ENCODE measurements at places on chromosomes 2 and 18.

DNA sequence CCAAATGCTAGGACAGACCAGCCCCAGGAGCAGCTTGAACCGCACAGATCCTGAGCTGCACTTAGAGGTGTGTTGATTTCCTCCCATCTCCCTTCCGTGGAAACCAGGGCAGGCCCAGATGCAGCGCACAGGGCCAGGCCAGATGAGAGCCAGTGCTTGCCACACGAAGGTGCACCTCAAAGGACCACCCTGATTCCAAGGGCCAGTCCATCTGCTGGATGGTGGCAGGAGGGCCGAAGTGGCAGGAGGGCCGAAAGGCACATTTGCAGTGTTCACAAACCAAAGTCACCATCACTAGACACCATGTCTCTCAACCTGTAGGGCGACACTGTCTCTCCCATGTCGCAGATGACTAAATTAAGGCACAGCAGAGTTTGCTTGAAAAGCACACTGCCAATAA, 370.7 kb upstream of the MYT1L start:
- no peak for DNase-seq

- DNase-seq: no peak
Measured at GRCh38 chr18:46373131-46373530, 268.9 kb downstream of the HAUS1 start.

DNA sequence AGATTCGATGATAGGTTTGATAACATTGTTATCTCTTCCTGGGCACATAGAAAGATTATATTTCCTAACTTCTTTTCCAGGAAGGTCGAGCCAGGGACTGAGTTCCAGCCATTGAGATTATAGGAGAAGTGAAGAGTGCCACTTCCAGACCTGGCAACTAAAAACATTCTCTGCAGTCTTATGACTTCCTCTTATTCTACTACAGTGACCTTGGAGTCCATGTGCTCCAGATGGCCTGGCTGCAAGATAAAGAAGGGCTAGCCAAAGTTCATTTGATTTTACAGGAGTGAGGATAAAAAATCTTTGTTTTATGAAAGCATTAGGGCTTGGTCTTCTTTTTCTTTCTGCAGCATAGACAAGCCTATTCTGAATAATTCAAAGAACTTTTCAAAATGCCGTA, 363.0 kb downstream of the FSIP2 start:
- no peak for DNase-seq

GRCh38 chr2:127685410-127686080, 10.2 kb upstream of the LIMS2 start:
- DNase-seq: no peak

DNA sequence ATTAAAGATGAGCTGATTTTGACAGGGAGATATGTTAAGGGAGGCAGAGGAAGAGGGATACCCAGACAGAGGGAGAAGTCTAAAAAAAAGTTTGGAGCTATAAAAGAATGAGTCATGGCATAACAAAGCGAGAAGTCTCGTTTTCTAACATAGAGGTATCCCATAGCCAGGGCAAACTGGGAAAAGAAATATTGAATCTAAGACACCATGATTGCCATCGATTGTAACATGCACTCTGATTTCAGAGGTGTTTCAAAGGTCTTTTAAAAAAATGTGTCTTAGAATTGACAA, 110.7 kb downstream of the MDH1 start:
- no peak for DNase-seq

- DNase-seq: no peak
Measured at GRCh38 chr18:3972291-3972930, 482.7 kb downstream of the DLGAP1 start.

DNA sequence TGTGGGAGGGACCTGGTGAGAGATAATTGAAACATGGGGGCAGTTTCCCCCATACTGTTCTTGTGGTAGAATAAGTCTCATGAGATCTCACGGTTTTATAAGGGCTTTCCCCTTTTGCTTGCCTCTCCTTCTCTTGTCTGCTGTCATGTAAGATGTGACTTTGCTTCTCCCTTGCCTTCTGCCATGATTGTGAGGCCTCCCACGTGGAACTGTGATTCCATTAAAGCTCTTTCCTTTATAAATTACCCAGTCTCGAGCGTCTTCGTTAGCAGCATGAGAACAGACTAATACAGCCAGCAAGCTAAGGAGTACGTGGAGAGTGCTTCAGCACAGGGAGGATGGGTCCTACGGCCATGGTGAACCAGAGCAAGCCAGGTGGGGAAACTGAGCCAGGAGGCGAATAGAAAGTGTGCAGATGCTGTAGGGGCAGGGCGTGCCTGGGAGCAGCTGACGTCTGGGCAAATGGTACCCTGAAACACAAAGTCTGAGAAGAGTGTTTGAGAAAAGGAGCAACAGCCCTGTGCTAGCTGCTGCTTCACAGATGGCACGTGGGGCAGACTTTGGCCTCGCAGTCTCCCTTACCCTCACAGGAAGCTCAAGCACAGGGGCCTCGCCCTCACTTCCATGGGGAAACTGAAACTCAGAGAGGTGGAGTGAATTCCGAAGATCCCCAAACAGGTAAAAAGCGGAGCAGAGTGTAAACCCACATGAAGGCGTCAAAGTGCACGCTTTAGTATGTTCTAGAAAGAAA, 64.2 kb downstream of the MYT1L start:
- DNase-seq: no peak

DNA sequence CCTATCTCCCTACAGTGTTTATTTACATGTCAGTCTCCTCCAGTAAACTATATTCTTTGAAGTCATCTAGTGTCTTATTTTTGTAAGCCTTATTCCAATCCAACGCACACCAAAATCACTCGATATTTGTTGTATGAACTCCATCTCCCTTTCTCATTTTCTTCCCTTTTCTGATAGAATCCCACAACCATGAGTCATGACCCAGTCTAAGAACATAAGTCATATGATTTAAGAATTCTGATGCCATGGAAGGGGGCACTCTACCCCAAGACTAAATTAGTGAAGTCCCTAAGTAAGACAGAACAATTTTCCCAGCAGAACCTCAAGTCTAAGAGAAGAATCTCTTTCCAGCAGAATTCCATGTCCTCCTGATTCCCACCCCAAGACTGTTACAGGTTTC, 5.4 kb downstream of the CHMP3 start:
- DNase-seq: no peak

GRCh38 chr2:238370094-238370822, 49.9 kb downstream of the TRAF3IP1 start:
- no peak for DNase-seq

DNA sequence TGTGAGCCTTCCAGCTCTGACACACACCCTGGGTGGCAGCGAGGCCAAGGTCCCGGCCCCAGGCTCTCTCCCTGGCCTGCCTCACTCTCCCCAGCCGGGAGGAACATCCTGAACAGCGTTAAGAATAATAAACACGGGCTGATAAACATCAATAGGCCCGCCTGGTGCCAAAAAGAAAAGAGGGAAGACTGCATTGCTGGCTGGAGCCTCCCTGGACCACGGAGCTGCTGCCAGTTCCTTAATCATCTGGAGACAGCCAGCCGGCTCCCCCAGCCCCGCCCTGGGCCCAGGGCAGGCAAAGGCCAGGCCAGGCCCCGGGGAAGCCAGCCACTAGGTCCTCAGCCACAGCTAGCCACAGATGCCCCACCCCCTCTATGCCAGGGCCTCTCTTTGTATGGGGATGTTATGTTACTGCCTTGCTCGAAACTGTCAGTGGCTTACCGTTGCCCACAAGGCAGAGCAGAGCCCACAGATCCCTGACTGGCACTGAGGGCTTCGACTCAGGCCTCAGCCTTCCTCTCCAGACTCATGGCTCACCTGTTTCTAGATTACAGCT, 293.7 kb downstream of the DYSF start:
- DNase-seq: no peak

DNA sequence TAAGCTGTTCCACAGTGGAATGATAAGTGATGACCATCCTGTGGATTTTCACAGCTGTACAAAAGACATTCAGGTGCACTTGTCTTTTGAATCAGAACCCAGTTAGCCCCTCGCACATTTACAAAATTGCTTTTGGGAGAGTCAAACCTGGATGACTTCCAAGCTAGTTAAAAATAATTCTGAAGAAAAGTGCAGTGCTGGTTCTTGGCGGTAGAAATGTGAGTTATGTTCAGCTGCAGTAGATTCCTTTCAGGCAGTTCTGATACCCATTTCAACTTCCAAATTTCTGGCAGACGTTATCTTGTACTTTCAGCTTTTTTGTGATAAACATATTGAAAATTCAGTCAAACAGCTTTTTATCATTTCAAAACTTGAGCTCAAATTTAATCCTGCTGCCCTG, 324.7 kb downstream of the NRXN1 start:
- DNase-seq: no peak

DNA sequence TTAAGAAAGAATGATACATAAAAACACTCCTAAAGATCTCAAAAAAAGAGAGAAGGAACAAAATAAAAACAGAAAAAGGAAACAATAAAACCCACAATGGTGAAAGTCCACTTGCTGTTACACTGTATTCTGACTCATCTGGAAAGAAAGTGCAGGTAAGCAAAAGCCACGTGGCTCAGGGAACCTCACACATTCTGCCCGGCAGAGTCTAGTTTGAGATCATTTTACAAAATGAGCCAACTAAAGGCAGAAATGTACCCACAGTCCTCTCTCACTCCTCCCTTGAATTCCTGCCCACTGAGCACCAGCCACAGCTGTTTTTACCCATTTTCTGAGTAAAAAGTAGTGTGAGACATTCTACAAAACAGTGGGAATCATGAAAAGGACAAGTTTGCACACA, 10.0 kb downstream of the KCNH7 start:
- no peak for DNase-seq

- DNase-seq: no peak
Measured at GRCh38 chr2:88591698-88592097, 35.6 kb downstream of the EIF2AK3 start.

- DNase-seq: no peak
Measured at GRCh38 chr2:23746141-23746863, 180.6 kb downstream of the ATAD2B start.

- DNase-seq: no peak
Measured at GRCh38 chr2:119659601-119660342, 19.2 kb upstream of the TMEM177 start.

DNA sequence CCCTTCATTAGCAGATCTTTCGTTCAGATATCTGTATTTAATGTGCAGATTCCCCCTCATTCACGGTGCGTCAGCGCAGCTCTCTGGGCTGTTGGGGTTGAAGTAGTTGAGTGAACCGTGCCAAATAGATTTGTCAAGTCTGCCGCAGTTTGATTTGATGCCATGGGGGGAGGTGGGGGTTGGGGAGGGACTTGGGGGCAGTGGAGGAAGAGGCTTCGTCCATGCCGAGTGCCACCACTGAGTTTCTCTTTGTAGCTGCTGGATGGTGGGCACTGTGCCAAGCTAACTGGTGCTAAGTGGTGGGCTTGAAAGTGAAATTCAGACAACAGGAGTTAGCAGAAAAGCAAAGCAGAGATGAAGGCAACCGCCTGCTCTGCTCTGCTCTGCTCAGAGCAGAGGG, 47.9 kb downstream of the NRP2 start:
- no peak for DNase-seq

GRCh38 chr18:21636769-21637168, 24.7 kb downstream of the SNRPD1 start:
- no peak for DNase-seq

DNA sequence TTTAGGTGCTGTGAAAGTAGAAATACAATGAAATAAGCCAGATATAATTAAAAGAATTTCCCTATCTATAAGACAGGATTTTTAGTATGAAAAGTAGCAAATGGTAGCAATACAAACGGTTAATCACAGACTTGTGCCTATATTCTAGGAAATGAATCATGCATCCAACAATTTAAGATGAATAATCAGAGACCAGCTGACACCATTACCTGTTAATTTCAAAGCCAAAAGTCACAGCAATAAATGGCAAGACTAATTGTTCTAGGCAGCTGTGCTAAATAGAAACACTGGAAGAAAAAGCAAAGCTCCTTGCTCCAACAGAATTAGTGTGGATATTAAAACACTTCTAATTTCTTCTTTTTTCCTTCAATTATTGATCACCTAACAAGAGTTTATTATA, 35.1 kb upstream of the MPP4 start:
- no peak for DNase-seq

- DNase-seq: no peak
Measured at GRCh38 chr2:54572262-54572635, 116.1 kb downstream of the SPTBN1 start.

GRCh38 chr2:95376311-95377215, 25.9 kb upstream of the FAHD2A start:
- no peak for DNase-seq

DNA sequence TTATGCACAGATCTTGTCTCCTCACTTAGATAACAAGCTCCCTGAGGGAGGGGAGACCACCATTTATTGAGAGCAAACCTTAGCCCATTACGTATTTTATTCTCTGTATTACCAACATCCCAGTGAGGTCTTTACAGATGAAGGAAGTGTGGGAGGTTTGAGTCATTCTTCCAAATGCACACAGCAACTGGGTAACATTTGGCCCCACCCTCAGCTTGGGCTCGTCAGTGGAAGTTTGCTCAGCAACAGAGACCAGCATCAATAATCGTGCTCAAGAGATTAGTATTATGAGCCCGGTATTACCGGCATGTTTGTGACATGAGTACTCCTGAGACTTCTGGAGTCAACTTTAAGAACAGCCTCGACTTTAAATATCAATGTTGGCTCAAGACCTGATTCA, 168.6 kb downstream of the ETAA1 start:
- no peak for DNase-seq

DNA sequence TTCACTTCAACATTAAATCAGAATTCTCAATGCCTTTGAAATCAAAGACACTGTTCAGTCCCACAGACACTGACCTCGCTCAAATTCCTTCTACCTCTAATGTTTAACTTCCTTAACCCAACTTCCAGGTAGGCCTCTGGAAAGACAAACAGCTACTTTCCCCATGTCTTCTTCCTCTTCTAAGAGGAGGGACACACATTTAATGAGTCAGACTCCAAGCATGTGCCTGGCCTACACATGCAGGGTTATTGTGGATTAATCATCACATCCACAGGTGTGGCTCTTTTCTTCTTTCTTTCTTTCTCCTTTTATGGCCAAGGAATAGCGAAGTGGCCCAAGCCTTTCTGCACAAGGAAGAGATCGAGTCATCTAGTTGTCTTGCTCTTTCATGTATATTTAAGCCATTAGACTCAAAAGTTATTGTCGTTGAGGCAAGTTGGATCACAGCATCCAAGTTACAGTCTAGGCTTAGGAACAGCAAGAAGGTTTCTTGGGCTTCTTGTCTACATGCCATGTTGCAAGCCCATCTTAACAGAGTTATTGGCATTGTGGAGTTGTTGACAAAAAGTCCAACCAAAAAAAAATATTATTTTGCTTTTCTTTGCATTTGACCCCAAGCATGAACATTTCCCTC, 387.8 kb downstream of the IRS1 start:
- DNase-seq: no peak

DNA sequence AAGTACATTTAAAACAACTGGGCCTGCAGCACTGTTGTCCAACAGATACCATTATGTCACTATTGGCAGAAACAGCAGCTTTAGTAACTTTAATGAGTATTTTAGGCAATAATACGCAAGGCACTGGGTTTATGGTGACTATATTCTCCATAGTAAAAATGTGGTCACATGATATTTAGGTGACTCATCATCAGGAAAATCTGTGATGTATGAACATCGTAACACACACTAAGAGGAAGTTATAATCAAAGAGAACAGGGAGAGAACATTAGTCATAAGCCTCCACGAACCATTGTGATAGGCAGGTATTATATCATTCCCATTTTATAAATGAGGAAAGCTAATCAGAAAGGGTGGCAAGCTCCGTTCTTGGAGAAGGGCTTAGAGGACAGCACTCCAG, 36.9 kb downstream of the RAPH1 start:
- no peak for DNase-seq
